8988T (cell line): ENCODE measurements at places on chromosomes 7 and 10.

DNA sequence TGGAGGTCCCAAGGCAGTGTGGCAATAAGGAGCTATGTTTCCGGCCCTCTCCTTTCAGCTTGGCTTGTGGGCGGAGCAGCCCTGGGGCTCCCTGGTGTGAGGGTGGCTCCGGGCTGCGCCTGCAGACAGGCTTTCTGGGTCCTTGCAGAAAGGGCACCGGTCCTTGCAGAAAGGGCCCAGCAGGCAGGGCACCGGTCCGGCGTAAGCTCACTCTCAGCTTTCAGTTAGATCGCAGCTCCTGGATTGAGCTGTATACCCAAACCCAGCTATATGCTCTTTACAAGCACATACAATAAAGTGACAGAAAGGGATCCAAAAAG is 293.8 kb upstream of the SHH start:
- DNase-seq, result no peak

DNA sequence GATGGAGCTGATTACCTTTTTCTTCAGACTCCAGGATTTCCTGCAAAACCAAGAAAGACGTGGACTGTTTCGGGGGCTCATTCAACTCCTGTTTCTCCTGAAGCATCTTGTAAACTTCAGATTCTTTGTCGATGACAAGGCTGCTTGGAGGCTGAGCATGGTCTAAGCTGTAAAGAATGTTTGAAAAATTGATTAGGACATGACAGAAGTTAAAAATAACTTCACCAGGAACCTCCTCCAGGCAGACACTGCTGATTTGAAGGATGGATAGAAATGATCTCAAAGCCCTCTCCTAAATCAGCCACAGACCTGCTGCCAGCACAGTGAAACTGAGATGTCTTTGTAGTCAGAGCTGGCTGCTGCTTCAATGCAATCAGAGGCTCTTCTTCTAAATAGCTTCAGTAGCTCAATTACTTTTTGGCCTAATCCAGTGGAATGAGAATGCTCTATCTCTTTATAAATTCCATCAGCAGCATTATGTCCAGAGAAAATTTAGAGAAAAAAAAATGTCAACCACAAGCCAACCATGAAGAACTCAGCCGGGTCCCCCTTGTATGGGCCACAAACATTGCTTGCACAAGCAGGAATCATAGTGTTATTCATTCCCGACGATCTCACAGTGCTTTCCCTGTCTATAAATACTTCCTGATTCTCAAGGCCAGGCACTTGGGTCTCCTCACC is 43.5 kb downstream of the PDLIM1 start:
- DNase-seq, result no peak

DNA sequence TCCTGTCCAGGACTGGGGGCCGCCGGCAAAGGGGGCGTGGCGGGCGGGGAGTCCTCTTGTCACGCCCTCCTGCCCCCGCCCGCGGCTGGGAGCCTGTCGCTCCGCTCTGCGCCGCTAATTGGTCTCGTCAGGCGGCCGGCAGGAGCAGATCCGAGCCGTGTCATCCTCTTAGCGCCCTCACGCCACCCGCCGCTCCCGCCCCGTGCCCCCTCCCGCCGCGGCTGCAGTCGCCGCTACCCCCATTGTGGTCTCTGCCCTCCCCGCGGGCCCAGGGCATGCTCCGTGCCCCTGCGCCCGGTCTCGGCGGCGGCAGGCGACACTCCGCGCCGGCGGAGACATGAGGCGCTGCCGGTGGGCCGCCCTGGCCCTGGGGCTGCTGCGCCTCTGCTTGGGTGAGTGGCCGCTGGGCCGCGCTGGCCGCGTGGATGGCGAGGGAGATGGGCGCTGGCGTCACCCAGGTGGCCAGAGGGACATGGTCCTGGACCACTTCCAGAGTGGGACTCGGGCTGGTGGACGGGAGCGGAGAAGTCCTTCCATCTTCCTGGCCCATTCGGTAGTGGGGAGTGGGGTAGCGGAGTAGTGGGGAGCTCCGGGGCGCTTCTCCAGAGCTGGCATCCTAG is at the start of gene CDHR1:
TSS of gene CDHR1 (plus strand) at position 114 of the 620 bp plus-strand sequence. CDS start at position 338, 224 bp downstream.
- no peak for DNase-seq

- DNase-seq, result no peak
Measured at GRCh38 chr10:74071157-74071556, 73.2 kb downstream of the VCL start.

DNA sequence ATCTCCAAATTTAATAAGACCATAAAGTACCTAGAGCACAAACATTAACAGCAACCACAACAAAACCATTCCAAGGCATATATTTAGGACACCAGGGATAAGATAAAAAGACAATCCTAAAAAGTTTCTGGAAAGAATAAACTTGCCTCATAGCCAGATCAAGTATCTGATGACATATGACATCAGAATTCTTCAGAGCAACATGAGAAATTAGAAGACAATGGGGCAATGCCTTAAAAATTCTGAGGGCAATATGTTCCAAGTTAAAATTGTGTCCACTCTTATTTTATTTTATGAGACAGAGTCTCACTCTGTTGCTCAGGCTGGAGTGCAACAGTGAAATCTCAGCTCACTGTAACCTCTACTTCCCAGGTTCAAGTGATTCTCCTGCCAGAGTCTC is 2.8 kb downstream of the EFCAB10 start:
- DNase-seq, result no peak
